OCI-LY7 (cell line): ENCODE measurements at places on chromosomes 3 and 15.

GRCh38 chr15:58528188-58528870 lies 96.5 kb downstream of the LIPC start:
- no peak for DNase-seq

GRCh38 chr15:73176598-73176997 lies 124.3 kb downstream of the NEO1 start:
- no peak for DNase-seq

- DNase-seq, result no peak
Measured at GRCh38 chr3:186173224-186173815, 64.4 kb upstream of the ETV5 start.

GRCh38 chr3:157746391-157746790 lies 243.2 kb upstream of the VEPH1 start:
- no peak for DNase-seq

- no peak for DNase-seq
Measured at GRCh38 chr3:11288786-11289637, 16.8 kb downstream of the ATG7 start.

- no peak for DNase-seq
Measured at GRCh38 chr3:184156522-184156955, 1.4 kb downstream of the DVL3 start.

DNA sequence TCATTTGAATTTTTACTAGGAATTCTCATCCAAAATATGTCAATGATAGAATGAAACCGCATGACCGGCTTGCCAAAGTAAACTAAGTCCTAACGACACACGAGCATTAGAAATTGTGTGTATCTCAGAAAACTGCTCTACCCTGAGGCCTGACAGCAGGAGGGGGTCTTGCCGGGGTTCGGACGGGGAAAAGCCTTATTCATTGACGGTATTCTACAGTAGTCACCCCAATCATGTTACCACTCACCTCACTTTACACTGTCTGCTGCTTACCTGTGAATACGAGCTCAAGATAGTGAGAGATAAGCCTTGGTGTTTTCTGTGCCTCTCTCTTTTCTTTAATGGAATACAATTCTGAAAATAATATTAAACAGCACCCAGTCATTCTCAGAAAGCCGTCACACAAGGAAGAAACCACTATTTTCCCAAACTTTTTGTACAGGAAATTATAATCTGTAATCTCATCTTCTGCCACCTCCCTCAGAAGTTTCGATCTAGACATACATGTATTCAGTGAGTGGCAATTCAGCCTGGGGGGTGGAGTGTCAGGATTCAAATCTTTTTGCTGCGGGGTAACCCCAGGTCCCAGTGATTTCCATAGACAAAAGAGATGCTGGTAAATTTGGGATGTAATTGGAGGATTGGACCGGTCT lies 492 bp upstream of the FAM43A start:
- DNase-seq, result no peak

GRCh38 chr3:134640872-134641470 lies 9.9 kb downstream of the KY start:
- DNase-seq, result peak; percentile 28

- DNase-seq, result no peak
Measured at GRCh38 chr15:89542369-89542768, 32.9 kb upstream of the TICRR start.

- DNase-seq, result no peak
Measured at GRCh38 chr3:189602471-189602870, 28.7 kb upstream of the TP63 start.

DNA sequence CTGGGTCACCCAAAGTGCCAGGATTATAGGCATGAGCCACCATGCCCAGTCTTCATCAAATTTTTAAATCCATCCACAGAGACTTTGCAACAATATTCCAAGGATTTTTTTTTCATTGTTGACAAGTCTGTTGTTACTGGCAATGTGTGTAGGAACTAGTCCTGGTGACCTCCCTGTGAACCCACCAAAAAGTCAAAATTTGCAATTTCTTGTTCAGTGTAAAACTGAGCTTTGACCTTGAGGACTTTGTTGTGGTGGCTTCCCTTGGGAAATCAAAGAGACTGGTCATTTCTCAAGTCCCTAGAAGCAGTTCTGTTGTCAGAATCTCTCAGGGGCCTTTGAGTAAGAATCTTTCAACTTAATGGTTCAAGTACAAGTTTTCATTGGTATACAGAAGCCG lies 36.9 kb upstream of the COL8A1 start:
- DNase-seq, result no peak

GRCh38 chr15:92418864-92419263 lies 25.2 kb downstream of the ST8SIA2 start:
- DNase-seq, result no peak

GRCh38 chr3:13479332-13479581 lies 849 bp upstream of the HDAC11 start:
- no peak for DNase-seq

DNA sequence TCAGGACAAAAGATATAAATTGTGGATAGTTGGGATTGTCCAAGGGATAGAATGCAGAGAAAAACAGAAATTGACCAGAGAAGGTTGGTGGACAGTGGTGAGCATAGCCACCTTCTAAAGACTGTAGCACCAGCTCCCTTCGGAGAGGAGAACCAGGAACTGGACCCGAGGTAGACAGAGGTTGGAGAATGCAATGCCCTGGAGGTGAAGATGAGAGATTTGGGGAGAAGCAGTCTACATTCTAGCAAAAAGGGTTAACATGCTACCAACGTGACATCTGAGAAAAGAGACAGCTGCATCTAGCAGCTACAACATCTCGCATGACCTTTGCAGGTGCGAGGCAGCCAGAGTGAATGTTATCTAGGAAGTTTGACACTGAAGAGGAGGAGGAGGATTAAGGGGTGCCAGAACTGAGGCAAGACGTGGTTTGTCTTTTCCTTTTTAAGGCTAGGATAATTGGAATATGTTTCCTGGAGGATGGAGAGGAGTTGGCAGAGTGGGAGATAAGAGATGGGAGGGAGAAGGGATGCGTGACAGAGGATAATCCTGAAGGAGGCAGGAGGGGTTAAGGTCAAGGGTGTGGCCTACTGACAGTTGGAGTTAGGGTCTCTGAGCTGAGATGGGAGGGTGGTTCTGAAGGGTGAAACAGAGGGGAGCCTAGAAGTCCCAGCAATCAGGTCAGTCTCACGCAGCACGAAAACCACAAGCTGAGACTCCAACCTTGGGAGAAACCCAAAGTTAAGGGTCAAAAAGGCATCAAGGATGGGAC lies 103.7 kb upstream of the NR2E3 start:
- DNase-seq, result no peak

DNA sequence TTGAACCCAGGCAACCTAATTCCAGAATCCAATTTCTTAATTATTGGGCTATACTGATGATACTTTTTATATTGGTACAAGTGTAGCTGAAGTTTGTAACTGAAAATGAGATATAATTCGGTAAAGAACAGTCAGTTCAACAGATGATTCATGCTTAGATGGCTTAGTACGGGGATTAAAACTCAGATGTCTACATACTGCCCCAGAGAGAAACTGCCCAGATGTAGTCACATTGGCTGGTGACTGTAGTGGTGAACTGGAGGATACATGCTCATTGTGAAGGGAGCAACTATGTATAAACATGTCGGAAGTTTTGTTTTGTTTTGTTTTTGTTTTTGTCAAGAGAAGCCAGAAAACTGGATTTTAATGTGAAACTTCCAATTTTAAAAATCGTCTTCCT lies 179.6 kb downstream of the ADAMTSL3 start:
- no peak for DNase-seq

DNA sequence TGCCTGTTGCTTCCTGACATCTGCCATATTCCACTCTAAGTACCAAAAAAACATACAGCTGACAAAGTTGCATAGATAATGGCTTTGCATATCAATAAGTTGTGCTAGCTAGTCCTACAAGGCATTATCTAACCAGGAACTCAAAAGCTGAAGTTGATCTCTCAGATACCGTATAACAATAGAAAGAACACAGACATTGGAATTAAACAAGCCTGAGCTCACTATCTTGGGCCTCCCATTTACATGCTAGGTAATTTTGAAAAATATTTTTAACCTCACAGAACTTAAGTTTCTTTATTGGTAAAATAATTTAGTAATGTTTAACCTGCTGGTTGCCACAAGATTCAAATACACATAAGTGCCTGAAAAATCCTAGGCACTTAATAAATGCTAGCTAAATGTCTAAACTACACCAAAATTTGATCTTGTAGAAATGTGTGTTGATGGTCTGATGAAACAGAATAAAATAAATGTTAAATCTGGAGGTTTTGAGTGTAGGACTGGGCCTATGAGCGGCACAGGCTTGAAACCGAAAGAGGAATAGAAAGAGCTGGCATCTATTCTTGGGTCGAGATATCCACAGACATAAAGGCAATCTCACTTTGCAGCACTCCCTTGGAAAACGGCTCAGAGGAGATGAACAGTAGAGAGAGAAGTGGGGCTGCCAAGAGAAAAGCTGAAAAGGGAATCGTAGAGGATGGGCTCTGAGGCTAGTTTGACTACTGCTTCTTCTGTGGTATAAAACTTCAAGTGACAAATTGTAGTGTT lies 29.9 kb upstream of the TTC14 start:
- peak; percentile 15 for DNase-seq

DNA sequence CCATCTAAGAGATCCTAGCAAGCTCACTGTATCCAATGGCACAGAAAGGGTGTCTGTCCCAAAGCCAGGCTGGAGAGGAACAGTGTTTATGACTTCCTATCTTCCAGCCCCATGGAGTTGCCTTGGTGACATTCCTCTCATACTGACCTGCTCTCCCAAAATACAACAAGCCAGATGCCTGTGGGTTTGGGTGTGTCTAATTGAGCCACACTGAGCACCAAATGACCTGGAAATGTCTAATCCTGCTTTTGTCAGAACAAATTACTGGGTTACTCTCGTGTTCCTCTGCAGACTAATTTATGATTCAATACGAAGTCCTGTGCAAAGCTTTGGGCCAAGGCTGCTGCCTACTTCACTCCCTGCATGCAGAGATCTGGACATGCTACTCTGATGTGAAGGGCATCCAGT lies 98.1 kb upstream of the STRIT1 start:
- DNase-seq, result no peak

DNA sequence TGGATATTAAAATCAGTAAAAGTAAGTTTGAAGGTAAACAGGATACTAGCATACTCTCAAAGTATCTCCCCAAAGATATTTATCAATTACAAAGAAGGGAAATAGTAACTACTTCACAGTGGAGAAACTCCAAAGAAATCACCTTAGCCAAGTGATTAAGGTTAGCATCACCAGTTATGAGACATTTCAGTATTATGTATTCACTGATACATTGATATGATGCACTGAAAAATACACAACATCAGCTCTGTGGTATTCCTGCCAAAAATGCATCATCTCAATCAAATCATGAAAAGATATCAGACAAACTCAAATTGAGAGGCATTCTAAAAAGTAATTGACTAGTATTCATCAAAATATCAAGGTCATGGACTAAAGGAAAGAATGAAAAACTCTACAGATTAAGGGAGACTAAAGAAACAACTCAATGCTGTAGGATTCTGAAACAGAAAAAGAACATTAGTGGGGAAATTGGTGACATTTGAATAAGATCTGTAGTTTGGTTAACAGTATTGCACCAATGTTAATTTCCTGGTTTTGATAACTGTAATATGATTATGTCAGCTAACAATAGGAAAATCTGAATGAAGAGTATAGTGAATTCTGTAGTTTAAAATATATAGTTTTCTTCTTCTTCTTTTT lies 215.4 kb downstream of the UACA start:
- DNase-seq, result no peak

GRCh38 chr15:101406036-101406435 lies 83.5 kb downstream of the PCSK6 start:
- no peak for DNase-seq

- no peak for DNase-seq
Measured at GRCh38 chr3:193996641-193997089, 139.3 kb upstream of the HES1 start.

DNA sequence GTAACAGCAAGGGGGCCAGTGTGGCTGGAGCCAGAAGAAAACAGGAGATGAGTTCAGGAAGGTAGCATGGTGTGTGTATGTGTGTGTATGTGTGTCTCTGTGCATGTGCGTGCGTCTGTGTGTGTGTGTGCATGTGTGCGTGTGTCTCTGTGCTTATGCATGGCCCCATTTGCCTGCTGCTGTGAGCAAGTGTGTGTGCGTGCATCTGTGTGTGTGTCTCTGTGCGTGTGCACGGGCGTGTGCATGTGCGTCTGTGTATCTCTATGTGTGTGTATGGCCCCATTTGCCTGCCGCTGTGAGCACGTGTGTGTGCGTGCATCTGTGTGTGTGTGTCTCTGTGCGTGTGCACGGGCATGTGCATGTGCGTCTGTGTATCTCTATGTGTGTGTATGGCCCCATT lies 7.1 kb upstream of the EEFSEC start:
- no peak for DNase-seq

GRCh38 chr3:35971686-35972085 lies 332.4 kb downstream of the ARPP21 start:
- DNase-seq, result no peak

DNA sequence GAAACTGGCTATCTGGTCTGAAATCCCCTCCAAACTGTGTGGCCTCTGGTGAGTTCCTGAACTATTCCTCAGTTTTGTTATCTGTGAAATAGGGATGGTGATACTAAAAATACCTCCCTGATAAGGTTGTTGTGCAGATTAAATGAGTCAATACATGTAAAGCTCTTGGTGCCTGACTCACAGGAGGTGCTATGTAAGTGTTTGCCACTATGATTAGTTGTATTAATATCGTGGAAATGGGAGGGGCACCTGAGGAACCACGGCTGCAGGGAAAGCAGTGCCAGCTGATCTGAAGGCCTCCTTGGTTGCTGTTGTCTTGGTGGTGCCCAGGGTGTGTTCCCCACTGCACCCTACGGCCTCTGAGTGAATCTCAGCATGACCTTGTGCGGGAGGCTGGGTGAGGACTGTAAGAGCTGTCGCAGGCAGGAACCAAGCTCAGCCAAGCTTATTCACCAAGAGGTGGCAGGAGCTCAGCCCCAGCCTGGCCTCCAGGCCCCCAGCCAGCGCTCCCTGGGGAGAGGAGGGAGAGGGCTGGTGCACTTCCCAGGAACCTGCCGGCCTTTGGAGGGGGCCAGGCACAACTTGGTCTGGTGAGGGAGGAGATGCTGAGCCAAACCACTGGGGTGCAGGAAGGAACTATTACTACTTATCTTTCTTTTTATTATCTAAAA lies 44.8 kb upstream of the CCDC174 start:
- DNase-seq, result no peak

- DNase-seq, result no peak
Measured at GRCh38 chr15:100596792-100597191, 5.2 kb downstream of the LINS1 start.

- no peak for DNase-seq
Measured at GRCh38 chr3:85652360-85652759, 693.6 kb downstream of the CADM2 start.

DNA sequence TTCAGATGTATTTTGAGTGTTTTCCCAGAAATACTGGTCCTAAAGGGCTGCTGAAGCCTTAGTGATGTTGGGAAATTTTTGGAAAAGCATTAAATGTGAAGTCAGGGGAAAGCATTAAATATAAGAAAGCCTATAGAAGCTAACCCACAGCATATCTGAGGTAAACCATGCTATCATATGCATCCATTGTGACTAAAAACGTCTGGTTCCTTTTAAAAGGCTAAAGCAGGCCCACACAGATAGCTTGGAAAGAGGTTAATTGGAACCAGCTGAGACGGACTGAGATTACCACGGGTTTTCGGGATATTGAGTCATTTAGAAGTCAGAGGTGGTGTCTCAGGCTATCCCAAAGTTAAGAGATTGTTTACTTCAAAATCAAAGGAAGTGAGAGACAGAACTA lies 78.2 kb downstream of the CYP19A1 start:
- no peak for DNase-seq

- DNase-seq, result no peak
Measured at GRCh38 chr3:9194509-9195184, 54.8 kb downstream of the SRGAP3 start.
